ENCODE measurements at places on chromosomes 4 and X.

GRCh38 chrX:129678614-129679195 is 23.9 kb upstream of the APLN start:
- no peak for DNase-seq

DNA sequence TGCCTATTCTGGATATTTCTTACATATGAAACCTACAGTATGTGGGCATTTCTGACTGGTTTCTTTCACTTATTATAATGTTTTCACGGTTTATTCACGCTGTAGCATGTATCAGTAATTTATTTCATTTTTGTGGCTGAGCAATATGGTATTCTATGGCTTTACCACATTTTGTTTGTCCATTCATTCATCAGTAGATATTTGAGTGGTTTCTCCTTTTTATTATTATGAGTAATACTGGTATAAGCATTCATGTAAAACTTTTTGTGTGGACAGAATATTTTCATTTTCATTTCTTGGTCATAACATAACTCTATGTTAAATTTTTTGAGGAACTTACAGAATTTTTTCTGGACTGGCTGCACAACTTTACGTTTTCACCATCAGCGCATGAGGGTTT is 122.7 kb upstream of the PABPC5 start:
- no peak for DNase-seq

- no peak for DNase-seq
These were observed 225.2 kb upstream of the SLIT2 start for GRCh38 chr4:20026456-20026855.

DNA sequence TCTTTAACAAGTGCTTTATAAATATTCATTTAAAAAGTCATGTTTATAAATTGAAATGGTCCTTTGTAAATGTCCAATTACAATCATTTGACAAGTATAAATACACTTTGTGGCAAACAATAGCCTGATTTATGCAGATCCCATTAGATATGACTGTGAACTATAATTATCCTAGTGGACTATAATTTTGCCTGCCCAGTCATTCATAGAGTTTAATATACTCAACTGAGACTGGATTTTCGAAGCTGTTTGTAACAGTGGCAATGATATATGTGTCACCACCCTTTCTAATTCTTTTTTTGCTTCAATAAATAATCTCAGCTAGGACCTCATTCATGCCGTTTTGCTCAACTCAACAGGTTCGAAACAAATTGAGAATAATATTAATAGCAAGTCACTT is 732.0 kb downstream of the PCDH18 start:
- no peak for DNase-seq

- peak; percentile 75 for DNase-seq
These were observed 81.5 kb upstream of the EGFL6 start for GRCh38 chrX:13487731-13488505.

DNA sequence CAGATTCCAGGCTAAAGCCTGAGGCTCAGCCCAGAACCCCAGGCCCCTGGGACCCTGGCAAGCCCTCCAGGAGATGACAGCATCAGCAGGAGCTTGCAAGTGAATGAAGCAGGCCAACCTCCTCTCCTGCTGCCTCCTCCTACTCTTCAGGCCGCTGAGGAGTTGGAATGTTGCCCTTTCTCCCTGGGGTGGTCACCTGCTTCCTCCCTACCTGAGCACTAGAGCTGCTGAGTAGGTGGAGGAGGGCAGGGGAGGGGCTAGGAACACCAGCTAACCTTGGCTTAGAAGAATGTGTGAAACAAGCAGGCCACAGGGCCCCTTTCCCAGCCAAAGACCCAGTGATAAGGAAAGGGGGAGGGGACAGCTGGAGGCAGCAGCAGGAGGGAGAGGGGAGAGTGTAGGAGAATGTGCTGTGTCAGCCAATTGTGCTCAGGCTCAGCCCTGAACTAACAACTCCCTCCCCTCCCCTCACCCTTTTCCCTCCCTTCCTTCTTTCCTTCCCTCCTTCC is 58.0 kb downstream of the PJA1 start:
- DNase-seq, result no peak

GRCh38 chrX:8232406-8232805 is 61.3 kb upstream of the VCX2 start:
- DNase-seq, result no peak

GRCh38 chr4:41509451-41509866 is 28.5 kb upstream of the LIMCH1 start:
- DNase-seq, result peak; percentile 95

DNA sequence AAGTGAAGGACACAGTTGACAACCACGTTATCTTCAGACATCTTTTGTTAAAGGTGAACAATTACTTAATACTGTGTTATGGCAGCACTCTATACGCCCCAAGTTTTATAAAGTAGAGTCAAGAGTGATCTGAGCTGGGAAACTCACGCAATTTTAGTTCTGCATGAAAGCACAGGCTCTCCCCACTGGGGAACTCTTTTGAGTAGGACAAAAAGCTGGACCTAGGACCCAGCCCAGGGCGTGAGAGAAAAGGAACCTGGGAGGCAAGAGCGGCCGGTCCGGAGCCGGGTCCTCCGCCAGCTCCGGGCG is 152.6 kb upstream of the SLC4A4 start:
- no peak for DNase-seq

GRCh38 chr4:147811878-147812277 is 80.0 kb downstream of the ARHGAP10 start:
- no peak for DNase-seq

DNA sequence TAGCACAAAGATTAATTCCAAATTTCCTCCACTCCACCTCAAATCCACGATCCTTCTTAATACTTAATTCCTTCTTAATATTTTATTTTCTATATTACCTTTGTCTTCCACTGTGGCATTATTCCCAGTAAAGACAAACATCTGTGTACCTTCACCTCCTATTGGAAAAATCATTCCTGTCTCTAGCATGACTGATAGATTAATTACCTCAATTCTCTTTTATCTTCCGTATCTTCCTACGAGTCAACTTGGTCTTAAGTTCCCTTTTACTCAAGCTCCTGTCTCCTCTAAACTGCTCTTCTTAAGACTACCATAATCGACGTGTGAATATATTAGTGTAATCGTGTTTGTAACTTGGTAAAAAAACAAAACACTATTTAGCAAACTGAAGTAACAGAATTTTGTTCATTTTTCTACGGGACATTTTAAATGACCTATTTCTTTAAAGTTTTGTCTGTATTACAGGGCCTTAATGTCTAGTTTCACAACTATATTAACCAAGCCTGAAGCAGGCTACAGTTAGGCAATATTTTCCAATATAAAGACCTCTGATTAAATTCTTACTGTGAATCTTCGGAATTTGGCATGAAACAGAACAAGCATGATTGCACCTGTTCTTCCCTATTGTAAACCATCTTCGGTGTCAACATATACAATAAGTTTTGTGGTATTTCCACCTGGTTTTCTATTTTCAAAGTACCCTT is 1.1 kb upstream of the USP38 start:
- no peak for DNase-seq

DNA sequence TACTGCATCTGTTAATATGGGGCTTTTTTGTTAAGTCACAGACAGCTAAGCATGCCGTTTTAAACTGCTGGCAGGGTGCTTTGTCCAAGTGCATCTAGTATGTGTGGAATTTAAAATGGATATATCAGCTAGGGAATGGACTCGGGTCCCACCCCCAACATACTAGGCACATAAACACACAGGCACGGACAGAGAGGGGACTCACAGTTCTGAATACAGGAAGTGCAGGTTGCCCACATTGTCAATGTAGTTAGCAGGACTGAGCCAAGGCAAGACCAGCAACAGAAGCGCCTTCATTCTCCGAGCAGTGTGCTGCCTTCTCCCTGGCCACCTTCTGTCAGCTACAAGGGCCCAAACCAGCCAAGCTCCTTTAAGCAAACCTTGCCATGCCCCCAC is 33.6 kb downstream of the LNX1 start:
- peak; percentile 46 for DNase-seq

GRCh38 chrX:17038277-17038676 is 91.8 kb downstream of the REPS2 start:
- no peak for DNase-seq

- DNase-seq, result no peak
These were observed 97.8 kb downstream of the TMEM47 start for GRCh38 chrX:34559325-34559724.

DNA sequence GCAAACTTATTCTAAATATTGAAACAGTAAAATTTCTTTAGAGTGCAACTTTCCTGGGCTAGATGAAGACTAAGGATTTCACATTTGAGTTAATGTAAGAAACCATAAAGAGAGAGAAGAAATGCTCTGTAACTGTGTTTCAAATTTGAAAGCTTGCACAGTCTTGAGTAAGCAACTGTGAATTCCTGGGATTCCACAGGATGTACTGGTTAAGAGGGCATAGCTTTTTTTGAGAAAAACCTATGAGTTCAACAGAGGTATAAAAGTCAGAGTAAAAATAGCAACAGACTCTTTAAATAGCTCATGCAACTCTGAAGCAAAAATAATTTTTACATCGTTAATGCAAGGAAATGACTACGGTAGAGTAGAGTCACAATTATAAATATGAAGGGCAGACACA is 25.5 kb downstream of the ZNF330 start:
- DNase-seq, result no peak
